ENCODE measurements at places on chromosomes 12 and 14.

DNA sequence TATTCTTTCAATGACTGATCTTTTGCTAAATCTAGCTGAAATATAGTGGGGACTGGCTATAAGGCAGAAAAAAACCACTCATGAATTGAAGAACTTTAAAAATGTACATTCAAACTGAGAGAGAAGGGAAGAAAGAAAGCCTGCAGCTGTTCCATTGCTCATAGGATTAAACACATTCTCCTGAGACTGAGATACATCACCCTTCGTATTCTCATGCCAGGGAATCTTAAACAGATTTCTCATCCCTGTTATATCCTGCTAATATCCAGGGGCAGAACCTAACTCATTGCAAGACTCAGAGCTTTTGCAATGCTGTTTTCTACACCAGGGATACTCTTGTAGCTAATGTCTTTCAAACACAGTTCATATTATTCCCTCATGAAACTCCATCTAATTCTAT, 67.2 kb upstream of the ACSS3 start:
- H3K4me3 ChIP-seq: no peak overlapping the region
- peaks cover 2% of the 10 kb centered on the region for H3K27me3 ChIP-seq
- no peaks in the 10 kb centered on the region for H3K36me3 ChIP-seq
- H3K4me1 ChIP-seq: no peaks in the 10 kb centered on the region
- DNase-seq: no peak
- no peak overlapping the region for H3K27ac ChIP-seq

- DNase-seq: no peak
- no peaks in the 10 kb centered on the region for H3K36me3 ChIP-seq
- H3K4me3 ChIP-seq: no peak overlapping the region
These were observed 7.8 kb upstream of the NOVA1 start for GRCh38 chr14:26605602-26606001.

DNA sequence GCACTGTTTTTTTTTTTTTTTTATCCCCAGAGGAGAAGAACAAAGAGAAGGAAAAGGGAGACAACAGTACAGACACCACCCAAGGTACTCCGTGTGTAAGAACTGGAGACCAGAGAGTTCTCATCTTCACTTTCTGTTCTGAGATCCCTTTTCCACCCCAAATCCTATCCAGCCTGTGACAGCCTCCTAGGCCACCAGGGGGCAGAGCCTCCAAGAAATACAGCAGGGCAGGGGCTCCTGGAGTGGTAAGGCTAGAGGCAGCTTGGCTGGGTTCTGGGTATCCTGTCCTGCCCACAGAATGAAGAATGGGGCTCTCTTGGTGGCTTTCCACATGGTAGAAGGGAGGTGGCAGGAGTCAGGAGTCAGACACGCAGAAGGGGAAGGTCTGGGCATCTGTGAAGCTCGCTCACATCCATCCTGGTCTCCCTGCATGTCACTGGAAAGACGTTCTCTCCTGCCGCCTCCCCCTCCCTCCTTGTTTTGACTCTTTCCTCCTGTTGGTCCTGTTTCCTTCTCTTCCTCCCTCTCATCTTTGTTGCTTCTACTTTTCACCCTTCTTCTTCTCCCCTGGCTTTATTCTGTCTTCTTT, 12.0 kb downstream of the CLSTN3 start:
- H3K4me1 ChIP-seq: no peaks in the 10 kb centered on the region
- DNase-seq: no peak
- H3K4me3 ChIP-seq: no peak overlapping the region
- H3K27me3 ChIP-seq: no peaks in the 10 kb centered on the region
- no peak overlapping the region for H3K27ac ChIP-seq

- H3K4me1 ChIP-seq: no peaks in the 10 kb centered on the region
- no peak for DNase-seq
- no peak overlapping the region for H3K4me3 ChIP-seq
These were observed 29.7 kb downstream of the PRPF40B start for GRCh38 chr12:49652921-49653520.

DNA sequence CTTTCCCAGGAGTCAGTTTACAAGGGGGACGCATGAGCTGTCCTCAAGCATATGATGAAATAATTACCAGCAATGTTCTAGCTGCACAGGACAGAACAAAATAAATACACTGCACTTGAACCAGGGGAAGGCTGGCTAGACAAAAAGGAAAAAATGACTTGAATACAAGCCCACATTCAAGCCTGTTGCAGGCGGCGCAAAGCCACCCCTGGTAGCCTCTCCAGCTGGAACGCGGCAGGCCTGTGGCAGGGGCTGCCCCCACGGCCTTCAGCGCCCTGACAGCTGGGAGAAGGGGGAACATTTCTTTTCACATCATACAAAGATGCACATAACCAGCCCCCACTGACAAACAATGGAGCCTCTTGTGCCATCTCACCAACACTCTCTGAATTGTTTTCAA, 57.1 kb downstream of the TRAFD1 start:
- no peak for DNase-seq
- no peaks in the 10 kb centered on the region for H3K27me3 ChIP-seq

DNA sequence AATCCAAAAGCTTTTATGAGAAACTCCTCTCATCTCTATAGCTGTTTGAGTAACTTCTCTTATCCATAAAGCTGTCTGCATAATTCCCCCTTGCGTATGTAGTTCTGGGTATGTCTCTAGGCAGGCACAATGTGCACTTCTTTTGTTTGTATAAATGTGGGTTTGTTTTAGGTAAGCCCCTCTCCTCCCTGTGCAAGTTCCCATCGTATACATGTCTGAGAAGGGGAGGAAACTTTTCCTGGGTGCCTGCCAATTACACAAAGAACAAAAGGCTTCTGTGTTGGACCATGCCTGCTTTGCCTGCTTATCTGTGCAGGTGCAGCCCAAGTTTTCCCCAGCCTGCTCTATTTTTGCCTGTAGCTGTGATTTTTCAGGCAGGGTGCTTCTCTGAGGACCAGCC, 96.7 kb downstream of the CCER1 start:
- DNase-seq: no peak
- H3K27me3 ChIP-seq: no peaks in the 10 kb centered on the region
- H3K36me3 ChIP-seq: no peaks in the 10 kb centered on the region
- no peaks in the 10 kb centered on the region for H3K4me1 ChIP-seq
- H3K27ac ChIP-seq: no peak overlapping the region

DNA sequence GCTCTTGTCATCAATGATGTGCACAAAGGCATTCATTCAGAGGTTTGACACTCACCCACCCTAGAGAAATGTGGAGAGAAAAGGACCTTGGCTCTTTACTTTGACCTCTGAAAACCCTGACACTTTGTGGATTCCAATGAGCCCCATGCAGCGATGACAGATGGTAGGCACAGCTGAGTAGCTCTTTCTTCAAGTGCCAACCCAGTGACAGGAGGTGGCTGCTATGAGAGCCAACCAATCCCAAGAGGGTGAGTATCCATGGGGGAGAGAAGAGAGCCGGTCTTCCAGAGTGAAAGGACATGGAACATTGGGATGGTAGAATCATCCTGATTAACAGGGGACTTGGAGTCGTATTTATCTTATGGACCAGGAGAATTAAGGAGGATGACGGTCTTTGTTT, 17.8 kb downstream of the SLC8A3 start:
- no peaks in the 10 kb centered on the region for H3K36me3 ChIP-seq
- H3K27me3 ChIP-seq: peaks cover 71% of the 10 kb centered on the region
- H3K4me1 ChIP-seq: no peaks in the 10 kb centered on the region
- H3K4me3 ChIP-seq: no peak overlapping the region
- DNase-seq: no peak
- H3K27ac ChIP-seq: no peak overlapping the region

DNA sequence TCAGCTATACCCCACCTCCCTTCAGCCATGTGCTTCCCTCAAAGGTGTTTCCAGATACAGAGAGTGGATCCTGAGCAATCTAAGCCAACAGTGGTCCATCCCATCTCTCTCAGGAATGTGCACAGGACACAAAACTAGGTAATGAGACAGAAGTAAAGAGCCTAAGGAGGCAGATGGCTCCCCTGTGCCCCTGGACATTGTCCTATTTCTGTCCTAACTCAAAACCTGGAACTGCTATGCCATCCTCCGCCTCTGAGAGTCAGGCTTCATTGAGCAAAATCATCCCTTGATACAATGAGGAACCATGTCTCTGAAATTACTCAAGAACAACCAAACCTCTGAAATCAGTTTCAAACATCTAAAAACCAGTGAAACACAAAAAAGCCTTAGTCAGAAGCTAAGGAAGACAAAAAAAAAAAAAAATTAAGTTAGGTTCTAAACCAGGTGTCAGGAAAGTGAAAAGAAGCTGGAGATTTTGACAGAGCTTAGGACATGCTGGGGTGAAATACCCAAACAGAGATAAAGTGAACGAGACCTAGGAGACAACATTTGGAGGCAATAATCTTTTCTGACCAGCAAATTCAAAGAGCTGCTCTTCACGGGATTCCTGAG, 200.3 kb upstream of the PLEKHG7 start:
- no peak for DNase-seq
- H3K27ac ChIP-seq: no peak overlapping the region
- H3K27me3 ChIP-seq: no peaks in the 10 kb centered on the region

GRCh38 chr12:25186038-25186787, 8.7 kb downstream of the DNAI7 start:
- no peak for DNase-seq
- H3K36me3 ChIP-seq: no peaks in the 10 kb centered on the region
- no peak overlapping the region for H3K27ac ChIP-seq
- H3K27me3 ChIP-seq: no peaks in the 10 kb centered on the region

Data from HCT116 (cell line).